ENCODE measurements at places on chromosomes 2 and 18. TPM values are rescaled to one million over a fixed set of nuclear protein-coding genes. Genes with fewer than 3 reads are reported as not detected.

Gene MATN3
- not detected for total RNA-seq

Gene SULT1C2
- total RNA-seq: not detected

Gene DYNAP
- not detected for total RNA-seq

Gene PLGLB1
- total RNA-seq: not detected

Gene TMEM37
- 0.49 TPM for total RNA-seq

Gene SH3BP4
- 0.22 TPM for total RNA-seq

Gene SP9
- 0.18 TPM for total RNA-seq

Gene ATP6V1C2
- not detected for total RNA-seq

Gene CSRNP3
- 0.04 TPM for total RNA-seq

Gene GTF2A1L
- total RNA-seq: not detected

Gene SMARCAL1
- 21.8 TPM for total RNA-seq

Gene SLC40A1
- total RNA-seq: 44.1 TPM

Gene NLRC4
- total RNA-seq: 0.07 TPM

Gene IL1RN
- not detected for total RNA-seq

GRCh38 chr2:43075054-43075593, 151.3 kb downstream of the ZFP36L2 start:
- no peak for DNase-seq

GRCh38 chr18:68035774-68036522, 519.4 kb upstream of the DSEL start:
- no peak for DNase-seq

GRCh38 chr2:29865512-29865911, 55.9 kb downstream of the ALK start:
- no peak for DNase-seq

- no peak for DNase-seq
Measured at GRCh38 chr18:73614812-73615211, 532.8 kb downstream of the FBXO15 start.

DNA sequence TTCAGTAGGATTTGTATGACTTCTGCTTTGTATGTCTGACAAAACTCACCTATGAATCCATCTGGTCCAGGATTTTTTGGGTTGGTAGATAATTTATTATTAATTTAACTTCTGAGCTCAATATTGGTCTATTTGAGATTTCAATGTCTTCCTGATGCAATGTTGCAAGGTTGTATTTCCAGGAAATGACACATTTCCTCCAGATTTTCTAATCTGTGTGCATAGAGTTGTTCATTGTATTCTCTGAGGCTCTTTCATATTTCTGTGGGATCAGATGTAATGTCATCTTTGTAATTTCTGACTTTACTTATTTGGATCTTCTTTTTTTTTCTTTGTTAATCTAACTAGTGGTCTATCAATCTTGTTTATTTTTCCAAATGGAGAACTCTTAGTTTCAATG, 584.7 kb upstream of the SETBP1 start:
- DNase-seq: no peak

- DNase-seq: no peak
Measured at GRCh38 chr2:197377670-197378069, 57.2 kb downstream of the SF3B1 start.

DNA sequence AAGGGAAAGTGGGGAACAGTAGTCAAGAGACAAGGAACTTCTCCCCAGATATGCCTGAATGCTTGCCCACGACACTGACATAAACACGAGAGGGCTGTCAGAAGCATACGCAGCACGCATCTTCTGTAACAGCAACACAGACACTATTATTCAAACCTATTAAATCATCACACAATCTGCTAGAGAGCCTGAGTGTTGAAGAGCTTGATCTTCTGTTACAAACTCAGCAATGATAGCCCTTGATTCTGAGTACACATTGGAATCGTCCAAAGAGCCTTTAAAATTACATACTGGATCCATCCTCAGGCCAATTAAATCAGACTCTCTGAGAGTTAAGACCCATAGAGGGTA, 111.6 kb downstream of the ZNF521 start:
- DNase-seq: no peak

GRCh38 chr2:64765160-64765805, 111.6 kb upstream of the SERTAD2 start:
- no peak for DNase-seq

- DNase-seq: no peak
Measured at GRCh38 chr18:61735564-61736102, 157.2 kb downstream of the RNF152 start.

DNA sequence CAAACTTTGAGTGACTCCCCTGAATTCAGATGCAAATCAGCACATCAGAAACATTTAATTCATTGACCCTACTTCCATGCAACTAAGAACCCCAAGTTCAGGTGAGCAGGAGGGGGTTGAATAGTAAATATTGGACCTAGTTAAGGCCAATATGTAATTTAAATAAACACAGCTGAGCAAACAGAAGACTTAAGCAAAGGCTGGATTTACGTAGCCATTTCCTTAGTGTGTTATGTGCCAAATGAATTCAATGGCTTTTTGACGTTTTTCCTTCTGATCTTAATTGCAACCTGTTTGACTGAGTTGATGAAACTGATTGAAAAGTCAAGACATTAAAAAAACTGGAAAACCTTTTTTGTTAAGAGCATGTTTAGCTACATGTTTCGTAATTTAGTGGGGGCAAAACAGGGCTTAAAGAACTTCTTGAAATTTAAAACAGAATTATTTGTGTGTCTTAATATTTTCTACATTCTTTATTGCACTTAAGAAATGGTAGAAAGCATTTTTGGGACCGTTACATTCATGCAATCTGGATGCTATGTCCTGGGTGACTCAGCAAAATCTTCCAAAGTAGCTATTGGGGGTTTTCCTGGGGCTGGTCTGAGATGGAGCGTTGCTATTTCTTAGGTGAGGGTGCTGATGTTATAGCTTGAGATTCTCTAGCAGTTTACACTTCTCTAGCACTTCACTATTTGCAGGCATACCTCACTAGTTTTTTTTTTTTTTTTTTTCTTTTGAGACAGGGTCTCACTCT, 25.5 kb upstream of the KCNE4 start:
- DNase-seq: no peak

- DNase-seq: no peak
Measured at GRCh38 chr2:190877436-190877835, 3.2 kb upstream of the GLS start.

DNA sequence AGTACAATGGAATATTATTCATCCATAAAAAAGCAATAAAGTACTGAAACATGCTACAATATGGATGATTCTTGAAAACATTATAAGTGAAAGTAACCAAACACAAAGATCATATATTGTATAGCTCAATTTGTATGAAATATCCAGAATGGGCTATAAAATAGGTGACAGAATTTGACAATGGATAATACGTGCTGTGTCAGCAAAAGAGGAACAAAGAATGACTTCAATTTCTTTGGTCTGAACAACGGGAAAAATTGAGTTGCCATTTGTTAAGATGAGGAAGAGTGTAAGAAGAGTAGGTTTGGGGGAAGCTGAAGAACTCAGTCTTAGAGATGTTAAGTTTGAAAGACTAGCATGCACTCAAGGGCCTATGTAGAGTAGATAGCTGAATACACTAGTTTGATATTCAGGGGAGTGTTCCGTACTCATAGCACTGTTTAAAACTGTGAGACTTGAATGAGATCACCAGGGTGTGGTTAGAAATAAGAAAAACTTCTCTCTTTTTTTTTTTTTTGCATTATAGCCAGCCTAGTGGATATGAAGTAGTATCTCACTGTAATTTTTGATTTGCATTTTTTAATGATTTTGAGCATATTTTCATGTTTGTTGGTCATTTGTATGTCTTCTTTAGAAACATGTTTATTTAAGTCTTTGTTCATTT, 213.6 kb downstream of the NR4A2 start:
- no peak for DNase-seq

DNA sequence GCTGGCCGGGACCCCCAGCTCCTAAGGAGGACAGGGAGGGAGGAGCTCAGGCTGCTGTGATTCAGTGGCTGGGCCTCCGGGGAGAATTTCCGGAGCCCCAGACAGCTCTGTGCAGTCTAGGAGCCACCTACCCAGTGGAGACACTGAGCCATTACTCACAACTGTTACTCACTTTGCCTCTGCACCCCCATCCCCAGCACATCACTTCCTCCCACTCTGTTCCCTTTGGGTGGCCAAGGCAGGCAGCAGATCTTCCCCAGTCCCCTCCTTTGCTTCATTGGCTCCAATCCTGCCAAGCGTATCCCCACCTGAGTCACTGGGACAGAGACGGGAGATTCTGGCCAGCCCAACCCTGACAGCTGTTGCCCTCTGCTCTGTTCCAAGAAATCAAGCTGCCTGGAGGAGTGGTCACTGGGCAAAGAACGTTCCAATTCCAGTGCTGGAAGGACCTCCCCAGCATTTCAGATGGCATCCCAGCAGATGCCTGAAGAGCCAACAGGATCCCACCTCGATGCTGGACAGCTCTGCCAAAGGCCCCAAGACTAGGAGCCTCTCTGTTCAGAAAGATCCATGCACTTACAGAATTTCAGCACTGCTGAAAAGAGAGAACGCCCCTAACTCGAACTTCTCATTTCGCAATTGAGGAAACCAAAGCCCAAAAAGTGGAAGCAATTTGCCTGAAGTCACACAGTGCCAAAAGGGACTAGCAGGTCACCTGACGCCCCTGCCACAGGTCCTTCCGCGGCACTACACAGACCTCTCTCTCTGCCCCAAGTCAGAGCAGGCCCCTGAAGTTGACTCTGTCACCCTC, 68.3 kb downstream of the TNS1 start:
- no peak for DNase-seq

- DNase-seq: no peak
Measured at GRCh38 chr2:46304635-46305034, 7.4 kb downstream of the EPAS1 start.

GRCh38 chr18:10685484-10685883, 159.7 kb downstream of the NAPG start:
- DNase-seq: no peak

GRCh38 chr18:74418023-74418422, 39.1 kb downstream of the DIPK1C start:
- no peak for DNase-seq

DNA sequence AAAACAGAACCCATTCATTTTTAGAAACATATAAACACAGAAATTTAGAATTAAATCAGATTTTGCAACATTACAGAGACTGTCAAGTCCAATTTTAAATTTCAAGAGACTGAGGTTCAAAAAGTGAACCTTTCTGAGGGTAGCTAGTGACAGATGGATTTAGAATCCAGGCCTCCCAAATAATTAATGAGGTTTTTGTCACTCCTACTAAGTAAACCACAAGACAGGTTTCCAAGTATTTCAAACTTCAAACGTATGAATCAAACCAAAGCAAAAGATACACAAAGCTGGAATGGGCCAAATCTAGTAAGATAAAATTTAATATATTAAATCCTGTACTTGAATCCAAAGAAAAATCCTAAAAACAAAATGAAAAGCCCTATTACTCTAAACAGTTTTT, 25.3 kb downstream of the PPP4R3B start:
- DNase-seq: no peak

Measured in K562 (cell line).